Right kidney (tissue), 9 donors: ENCODE measurements at places on chromosomes 2 and 18.
A peak's percentile ranks its signal among the peaks of the same experiment; 100 is the strongest.

- no peak for DNase-seq
These were observed 1181.6 kb upstream of the CELF4 start for GRCh38 chr18:38747153-38747552.

- DNase-seq, result no peak
These were observed 17.2 kb downstream of the ST3GAL5 start for GRCh38 chr2:85871494-85872164.

- DNase-seq, result no peak
These were observed 17.6 kb downstream of the SLC39A10 start for GRCh38 chr2:195674491-195675221.

GRCh38 chr18:41828137-41828536 is 126.9 kb upstream of the PIK3C3 start:
- DNase-seq, result no peak

DNA sequence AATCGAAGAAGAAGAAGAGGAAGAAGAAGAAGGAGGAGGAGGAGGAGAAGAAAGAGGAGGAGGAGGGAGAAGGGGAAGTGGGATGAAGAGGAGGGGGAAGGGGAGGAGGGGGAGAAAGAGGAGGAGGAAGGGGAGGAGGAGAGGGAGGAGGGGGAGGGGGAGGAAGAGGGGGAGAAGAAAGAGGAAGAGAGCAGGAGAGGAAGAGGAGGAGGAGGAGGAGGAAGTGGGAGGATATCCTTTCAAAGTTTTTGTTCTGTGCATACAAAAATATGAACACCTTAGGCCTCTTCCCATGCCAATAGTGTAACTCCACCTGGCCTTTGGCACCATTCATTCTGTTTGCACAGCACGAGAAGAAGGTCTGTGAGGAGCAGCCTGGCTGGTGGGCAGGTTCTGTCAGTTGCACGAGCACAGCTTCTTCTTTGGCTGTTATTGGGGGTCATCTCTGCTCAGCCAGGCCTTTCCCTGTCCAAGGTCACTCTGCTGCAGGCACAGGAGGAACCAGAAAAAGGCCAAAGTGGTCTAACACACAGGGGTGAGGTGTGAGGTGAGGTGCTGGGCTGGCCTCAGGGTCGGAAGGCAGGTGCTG is 25.8 kb upstream of the PLB1 start:
- no peak for DNase-seq

GRCh38 chr2:128180031-128180430 is 89.0 kb downstream of the UGGT1 start:
- DNase-seq, result no peak

GRCh38 chr2:237569896-237570295 is 3.5 kb downstream of the PRLH start:
- DNase-seq, result no peak

GRCh38 chr2:439556-440402 is 151.9 kb upstream of the ALKAL2 start:
- no peak for DNase-seq

- peak; percentile 44 for DNase-seq
These were observed 92.1 kb downstream of the TMEM18 start for GRCh38 chr2:584863-585823.

GRCh38 chr2:72837171-72837570 is 11.3 kb upstream of the EXOC6B start:
- DNase-seq, result no peak

- DNase-seq, result no peak
These were observed 78.4 kb downstream of the TMEM247 start for GRCh38 chr2:46557788-46558187.
